Stimulated activated CD4-positive, alpha-beta T cell treated with anti-CD3 and anti-CD28 coated beads, Interleukin-15, amount 100 ng/mL, for 24 hours (primary cell): ENCODE measurements at places on chromosomes 5 and 9.

DNA sequence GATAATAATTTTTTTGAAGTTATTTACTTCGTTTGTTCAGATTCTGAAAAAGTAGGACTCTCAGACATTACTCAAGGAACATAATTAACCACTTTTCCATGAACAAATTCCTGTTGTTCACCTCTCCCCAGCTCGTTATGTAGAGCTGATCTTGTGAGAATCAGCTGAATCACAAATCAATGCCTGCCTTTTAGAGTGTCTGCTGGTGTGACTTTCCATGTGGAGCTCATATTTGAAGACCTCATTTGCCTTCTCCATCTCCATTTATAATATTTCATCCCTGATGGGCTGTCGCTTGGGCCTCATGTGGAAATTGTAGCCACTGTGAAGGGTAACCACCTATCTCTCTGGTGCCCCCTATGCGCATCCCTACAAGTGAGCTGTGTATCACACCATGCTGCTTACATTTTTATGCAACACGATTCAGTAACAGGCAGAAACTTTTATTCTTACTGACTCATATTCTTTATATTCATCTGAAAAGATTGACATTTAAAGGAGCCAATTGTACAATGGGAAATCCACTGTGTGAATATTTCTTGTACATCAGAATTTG lies 111.3 kb downstream of the STK32A start:
- no peak for DNase-seq

- peak; percentile 91 for DNase-seq
These were observed 18.3 kb upstream of the PHYHD1 start for GRCh38 chr9:128902351-128903078.

- no peak for DNase-seq
These were observed 299.9 kb upstream of the RFX3 start for GRCh38 chr9:3825721-3826120.

GRCh38 chr5:95791751-95792150 lies 30.8 kb downstream of the GLRX start:
- DNase-seq: no peak

DNA sequence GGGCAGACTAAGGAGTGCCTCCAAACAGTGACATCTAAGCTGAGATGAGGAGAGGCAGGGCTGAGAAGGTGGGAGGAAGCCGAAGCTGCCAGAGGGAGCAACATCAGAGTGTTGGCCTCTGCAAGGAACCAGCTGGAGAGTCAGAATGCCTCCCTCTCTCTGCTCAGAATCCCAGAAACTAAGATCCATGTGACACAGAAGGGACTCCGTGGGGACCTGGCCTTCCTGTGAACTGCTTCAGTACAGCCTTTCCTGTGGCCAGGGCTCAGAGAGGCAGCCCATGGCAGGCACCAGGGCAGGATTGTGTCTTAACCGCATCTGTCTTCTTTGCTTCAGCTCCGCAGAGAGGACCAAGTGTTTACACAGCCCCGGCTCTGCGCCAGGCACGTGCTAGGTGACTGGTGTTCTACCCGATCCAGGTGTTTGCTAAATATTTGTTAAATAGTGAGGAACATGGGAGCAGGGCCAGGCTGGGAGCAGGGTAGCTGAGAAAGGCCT lies 33.5 kb downstream of the KCNMB1 start:
- DNase-seq: no peak

DNA sequence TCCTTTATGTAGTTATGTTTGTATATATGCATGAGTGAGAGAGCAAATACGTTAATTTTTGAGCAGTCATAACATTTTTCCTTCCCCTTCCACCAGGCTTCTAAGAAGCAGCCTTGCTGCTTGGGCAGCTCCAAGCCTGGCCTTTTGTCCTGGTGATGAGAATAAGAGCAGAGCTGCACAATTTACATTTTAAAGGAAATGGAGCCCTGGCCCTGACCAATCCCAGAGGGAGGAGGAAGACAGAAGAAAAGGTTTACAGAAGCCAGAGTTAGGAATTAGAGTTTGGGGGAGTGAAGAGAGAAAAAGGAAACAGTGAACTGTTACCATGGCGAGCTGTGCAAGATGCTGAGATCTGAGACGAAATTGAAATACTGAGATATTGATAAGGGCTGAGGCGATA lies 25.3 kb upstream of the EFNA5 start:
- DNase-seq: no peak

DNA sequence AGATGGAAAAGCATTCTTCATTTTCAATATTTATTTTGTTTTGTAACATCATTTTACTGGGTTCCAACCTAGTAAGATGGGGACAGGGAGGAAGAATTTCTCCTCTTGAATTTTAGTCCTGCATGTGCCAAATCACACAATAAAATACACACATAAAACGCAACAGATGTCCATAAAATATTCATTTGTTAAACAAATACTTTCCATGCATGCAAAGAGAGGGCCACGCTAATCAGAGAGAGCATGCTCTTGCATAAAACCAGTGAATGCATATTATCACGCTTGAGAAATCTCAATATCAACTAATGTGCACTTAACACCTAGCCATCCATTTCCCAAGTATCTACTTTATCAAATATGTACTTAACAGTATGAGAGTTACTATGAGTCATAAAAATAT lies 212.6 kb upstream of the TARS1 start:
- no peak for DNase-seq

GRCh38 chr5:53971551-53971950 lies 338.8 kb downstream of the ARL15 start:
- no peak for DNase-seq

GRCh38 chr5:9335754-9336495 lies 209.9 kb downstream of the SEMA5A start:
- DNase-seq: no peak

- no peak for DNase-seq
These were observed 144.7 kb downstream of the OSTF1 start for GRCh38 chr9:75233011-75233410.

- no peak for DNase-seq
These were observed 203.2 kb downstream of the DMRT2 start for GRCh38 chr9:1253064-1253979.

DNA sequence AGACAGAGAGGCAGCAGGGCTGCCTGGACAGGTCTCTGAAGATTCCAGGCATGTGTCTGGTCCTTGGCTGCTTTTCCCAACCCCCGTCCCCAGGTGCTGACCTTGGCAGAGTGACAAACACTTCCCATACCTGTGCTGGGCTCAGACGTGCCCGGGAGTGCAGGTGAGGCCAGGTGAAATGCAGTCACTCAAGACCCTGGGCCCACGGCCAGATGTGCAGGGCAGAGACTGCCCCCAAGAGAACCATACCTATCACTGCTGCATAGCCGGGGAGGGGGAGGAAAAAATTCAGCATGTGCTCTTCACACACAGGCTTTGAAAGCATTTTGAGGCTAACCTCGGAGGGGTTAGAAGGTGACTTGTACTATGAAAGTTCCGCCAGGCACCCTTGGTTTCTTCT lies 22.6 kb downstream of the CCNJL start:
- no peak for DNase-seq

GRCh38 chr9:131410044-131410491 lies 16.2 kb downstream of the PRRC2B start:
- peak; percentile 43 for DNase-seq

GRCh38 chr9:37539634-37540033 lies 36.5 kb downstream of the FBXO10 start:
- DNase-seq: no peak

DNA sequence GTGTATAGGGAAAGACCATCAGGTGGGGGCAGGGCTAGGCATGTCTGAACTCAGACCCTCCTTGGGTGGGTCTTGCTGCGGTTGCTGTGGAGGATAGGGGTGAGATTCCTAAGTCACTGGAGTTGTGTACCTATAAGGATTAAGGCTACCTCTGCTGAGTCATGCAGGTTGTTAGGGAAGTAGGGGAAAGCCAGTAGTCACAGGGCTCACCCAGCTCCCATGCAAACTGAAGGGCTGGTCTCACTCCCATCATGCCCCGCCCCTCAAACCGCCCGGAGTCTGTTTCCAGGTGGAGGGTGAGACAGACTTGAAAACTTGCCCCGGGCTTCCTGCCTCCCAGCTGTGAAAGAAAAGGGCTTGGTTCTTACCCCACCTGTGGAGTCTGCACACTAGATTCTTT lies 161.8 kb downstream of the CAVIN4 start:
- no peak for DNase-seq

- DNase-seq: no peak
These were observed 100.5 kb downstream of the TMEM174 start for GRCh38 chr5:73273379-73274050.

- DNase-seq: no peak
These were observed 3.9 kb downstream of the MEGF9 start for GRCh38 chr9:120710110-120710981.

GRCh38 chr9:111986035-111986556 lies 89.5 kb downstream of the UGCG start:
- DNase-seq: no peak

- DNase-seq: no peak
These were observed 77.0 kb upstream of the ADAMTS19 start for GRCh38 chr5:129382921-129383672.

DNA sequence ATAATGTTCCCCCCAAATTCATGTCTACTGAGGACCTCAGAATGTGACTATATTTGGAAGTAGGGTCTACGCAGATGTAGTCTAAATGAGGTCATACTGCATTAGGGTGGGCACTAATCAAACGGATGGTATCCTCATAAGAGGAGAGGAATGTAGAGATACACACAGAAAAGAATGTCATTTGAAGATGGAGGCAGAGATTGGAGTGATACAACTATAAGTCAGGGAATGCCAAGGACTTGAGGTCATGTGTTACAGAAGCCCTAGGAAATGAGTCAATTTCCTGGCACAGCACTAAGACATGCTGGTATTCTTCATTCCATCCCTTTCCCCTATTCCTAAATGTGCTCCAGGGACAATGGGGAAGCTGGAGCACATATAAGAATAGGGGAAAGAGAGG lies 758 bp upstream of the PDCD1LG2 start:
- DNase-seq: no peak
